Adipose tissue (tissue), 3 donors: ENCODE measurements at places on chromosomes 13 and 19. TPM values are rescaled to one million over a fixed set of nuclear protein-coding genes. Genes with fewer than 3 reads are reported as not detected.

CACNG7 gene
- polyA plus RNA-seq: not detected

ZNF835 gene
- polyA plus RNA-seq: 2.0 TPM

PDS5B gene
- 3.9 TPM for polyA plus RNA-seq

ASF1B gene
- 0.40 TPM for polyA plus RNA-seq

IRF3 gene
- polyA plus RNA-seq: 45.8 TPM

KLK4 gene
- polyA plus RNA-seq: not detected

RNF225 gene
- not detected for polyA plus RNA-seq

MBD3L2 gene
- polyA plus RNA-seq: not detected

SIRT2 gene
- 27.9 TPM for polyA plus RNA-seq

EHD2 gene
- polyA plus RNA-seq: 32.7 TPM

RNF113B gene
- not detected for polyA plus RNA-seq
